ENCODE measurements at places on chromosomes 12 and 14.

DNA sequence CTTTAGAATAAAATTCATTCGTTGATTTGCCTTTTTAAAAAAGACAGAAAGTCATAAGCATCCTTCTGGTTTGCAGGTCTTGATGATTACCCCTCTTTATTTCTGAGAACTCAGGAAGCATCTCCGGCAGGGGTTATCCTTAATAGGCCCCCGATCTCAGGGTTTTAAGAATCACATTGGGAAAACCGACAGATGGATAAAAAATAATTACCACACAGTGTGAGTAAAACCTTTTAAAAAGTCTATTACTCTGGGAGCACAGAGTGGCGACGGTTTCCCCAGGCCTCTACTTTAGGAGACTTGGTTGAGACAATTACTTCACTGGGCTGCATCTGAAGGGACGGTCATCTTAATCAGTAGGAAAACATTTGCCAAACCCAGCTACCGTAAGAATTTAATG is 56.5 kb downstream of the KCNMB4 start:
- H3K4me3 ChIP-seq, result no peak overlapping the region
- H3K4me1 ChIP-seq, result no peaks in the 10 kb centered on the region
- no peak for DNase-seq
- H3K27me3 ChIP-seq, result no peaks in the 10 kb centered on the region
- H3K27ac ChIP-seq, result no peak overlapping the region
- no peaks in the 10 kb centered on the region for H3K36me3 ChIP-seq

DNA sequence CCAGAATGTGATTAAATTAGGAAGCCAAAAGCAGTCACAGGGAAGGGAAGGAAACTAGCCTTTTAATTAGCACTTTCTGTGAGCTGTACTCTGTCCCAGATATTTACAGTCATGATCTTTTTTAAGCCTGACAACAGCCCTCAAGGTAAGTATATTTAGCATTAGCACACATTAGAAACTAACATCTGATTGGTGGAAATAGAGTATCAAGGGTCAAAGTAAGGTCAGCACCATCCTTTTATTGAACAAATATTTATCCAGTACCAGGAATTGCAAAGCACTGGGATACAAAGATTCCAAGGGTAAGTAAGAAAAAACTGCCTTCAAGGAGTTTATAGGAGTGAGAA is 28.2 kb downstream of the RPGRIP1 start:
- H3K4me3 ChIP-seq, result peak overlapping the region; percentile 87
- H3K27me3 ChIP-seq, result no peaks in the 10 kb centered on the region
- H3K27ac ChIP-seq, result peak overlapping the region; percentile 93
- peaks cover 26% of the 10 kb centered on the region for H3K4me1 ChIP-seq
- H3K36me3 ChIP-seq, result no peaks in the 10 kb centered on the region

DNA sequence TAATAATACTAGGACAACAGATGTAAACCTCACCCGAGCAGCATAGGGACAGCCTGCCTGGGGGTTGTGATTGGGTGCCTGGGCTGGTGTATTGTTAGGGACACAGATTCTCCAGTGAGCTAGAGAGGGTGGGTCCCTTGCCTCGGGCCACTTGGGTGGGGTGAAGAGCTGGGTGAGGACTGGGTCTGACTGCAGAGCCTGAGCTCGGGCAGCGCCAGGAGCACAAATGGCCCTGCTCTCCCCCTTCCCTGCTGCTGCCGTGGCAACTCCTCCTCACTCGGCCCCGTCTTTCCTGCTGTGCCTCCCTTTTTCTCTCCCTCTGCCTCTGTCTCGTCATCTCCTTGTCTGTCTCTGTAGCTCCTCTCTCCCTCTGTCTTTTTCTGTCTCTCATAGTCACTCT is 115.4 kb downstream of the GLT1D1 start:
- no peak overlapping the region for H3K27ac ChIP-seq
- H3K27me3 ChIP-seq, result peaks cover 41% of the 10 kb centered on the region
- H3K4me1 ChIP-seq, result peaks cover 24% of the 10 kb centered on the region
- H3K36me3 ChIP-seq, result no peaks in the 10 kb centered on the region
- no peak overlapping the region for H3K4me3 ChIP-seq

- H3K4me3 ChIP-seq, result no peak overlapping the region
- H3K27ac ChIP-seq, result no peak overlapping the region
- no peaks in the 10 kb centered on the region for H3K4me1 ChIP-seq
- H3K27me3 ChIP-seq, result no peaks in the 10 kb centered on the region
These were observed 41.1 kb downstream of the AREL1 start for GRCh38 chr14:74671789-74672188.

- H3K4me1 ChIP-seq, result peaks cover 14% of the 10 kb centered on the region
- H3K4me3 ChIP-seq, result no peak overlapping the region
- peaks cover 68% of the 10 kb centered on the region for H3K36me3 ChIP-seq
- no peaks in the 10 kb centered on the region for H3K27me3 ChIP-seq
- no peak overlapping the region for H3K27ac ChIP-seq
These were observed 34.1 kb downstream of the IFT43 start for GRCh38 chr14:76019676-76020075.

GRCh38 chr14:61516118-61516743 is 179.1 kb upstream of the HIF1A start:
- H3K4me1 ChIP-seq, result peaks cover 22% of the 10 kb centered on the region
- no peaks in the 10 kb centered on the region for H3K27me3 ChIP-seq
- no peak overlapping the region for H3K27ac ChIP-seq
- DNase-seq, result no peak
- H3K4me3 ChIP-seq, result no peak overlapping the region

DNA sequence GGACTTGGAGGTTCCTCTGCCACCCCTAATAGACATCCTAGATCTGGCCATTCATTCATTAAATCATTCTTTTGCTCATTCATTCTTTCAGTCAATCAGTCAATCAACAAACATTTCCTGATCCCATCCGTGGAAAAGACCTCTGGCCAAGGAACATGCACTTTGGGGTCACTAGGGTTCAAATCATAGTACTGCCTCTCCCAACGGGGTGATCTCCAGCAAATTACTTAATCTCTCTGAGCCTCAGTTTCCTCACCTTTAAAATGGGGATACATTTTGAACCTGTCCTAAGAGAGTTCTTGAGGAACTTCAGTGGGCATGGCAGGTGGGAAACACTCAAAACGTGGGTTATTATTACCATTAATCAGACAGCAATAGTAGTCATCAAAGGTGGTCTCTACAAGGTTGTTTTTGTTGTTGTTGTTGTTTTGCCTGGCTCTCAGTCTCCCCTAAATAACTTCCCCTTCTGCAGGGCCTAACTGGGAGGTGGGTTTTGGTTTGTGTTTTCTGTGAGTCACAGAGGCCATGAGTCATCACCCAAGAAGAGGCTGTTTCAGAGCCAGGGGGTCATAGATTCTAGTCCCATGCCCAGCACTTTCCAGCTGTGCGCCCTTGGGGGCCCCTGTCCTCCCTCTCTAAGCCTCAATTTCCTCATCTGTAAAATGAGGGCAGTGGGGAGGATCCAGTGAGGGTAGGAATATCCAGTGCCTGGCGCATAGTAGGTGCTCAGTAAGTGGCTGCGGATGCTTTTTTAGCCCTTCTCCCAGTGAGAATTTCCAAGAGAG is 16.9 kb upstream of the FAM222A start:
- no peaks in the 10 kb centered on the region for H3K36me3 ChIP-seq
- no peak overlapping the region for H3K4me3 ChIP-seq
- H3K27me3 ChIP-seq, result peaks cover 17% of the 10 kb centered on the region
- DNase-seq, result no peak
- no peak overlapping the region for H3K27ac ChIP-seq
- H3K4me1 ChIP-seq, result no peaks in the 10 kb centered on the region

DNA sequence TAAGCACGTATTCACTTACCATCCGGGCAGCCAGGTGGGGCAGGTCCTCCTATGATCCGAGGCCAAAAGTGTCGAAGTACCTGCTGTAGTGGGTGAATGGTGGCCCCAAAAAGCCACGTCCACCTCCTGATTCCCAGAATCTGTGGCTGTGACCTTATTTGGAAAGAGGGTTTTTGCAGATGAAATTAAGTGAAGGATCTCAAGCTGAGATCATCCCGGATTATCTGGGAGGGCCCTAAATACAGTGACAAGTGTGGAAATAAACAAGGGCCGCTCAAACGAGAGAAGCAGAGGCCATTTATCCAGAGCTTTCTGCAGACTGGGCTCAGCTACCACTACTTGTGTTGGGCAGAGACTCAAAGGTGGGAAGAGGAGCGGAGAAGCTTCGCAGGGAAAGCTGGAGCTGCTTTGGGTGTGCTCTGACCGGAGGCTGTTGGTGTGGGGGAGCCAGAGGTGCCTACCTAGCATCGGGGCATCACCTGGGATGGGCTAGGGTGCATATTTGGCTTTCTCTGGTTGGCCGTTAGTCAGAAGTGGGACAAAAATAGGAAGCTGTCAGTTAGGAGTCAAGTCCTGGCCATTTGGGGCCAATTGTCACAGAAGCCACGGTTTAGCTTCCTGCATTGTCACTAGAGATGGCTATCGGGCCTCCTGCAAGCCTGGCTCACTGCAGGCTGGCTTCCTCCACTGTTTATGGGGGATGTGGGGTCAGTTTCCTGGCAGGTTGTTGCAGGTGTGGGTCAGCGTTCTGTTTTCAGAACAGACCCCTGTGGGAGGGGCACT is 27.8 kb upstream of the DLK1 start:
- H3K4me3 ChIP-seq, result no peak overlapping the region
- no peak for DNase-seq
- no peaks in the 10 kb centered on the region for H3K36me3 ChIP-seq
- H3K27ac ChIP-seq, result no peak overlapping the region

DNA sequence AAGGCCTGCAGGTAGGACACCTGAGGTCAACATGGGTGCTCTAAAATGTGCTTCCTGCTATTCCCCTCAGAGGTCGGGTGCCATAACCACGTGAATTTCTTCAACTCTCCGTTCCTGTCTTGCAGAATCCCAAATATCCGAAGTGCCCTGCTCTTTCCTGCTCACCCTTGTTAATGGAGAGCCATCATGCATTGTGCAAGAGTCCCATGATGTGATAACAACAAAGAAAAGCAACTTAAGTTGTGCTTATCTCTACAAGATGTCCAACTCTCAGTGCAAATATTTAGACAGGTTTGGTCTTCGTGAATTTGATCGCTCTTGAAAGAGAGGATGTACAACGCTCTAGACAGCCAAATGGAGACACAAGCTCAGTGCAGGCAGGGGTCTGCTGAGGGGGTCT is 210.6 kb upstream of the PLXNC1 start:
- H3K27ac ChIP-seq, result no peak overlapping the region
- H3K36me3 ChIP-seq, result no peaks in the 10 kb centered on the region
- H3K4me3 ChIP-seq, result no peak overlapping the region
- H3K4me1 ChIP-seq, result no peaks in the 10 kb centered on the region

DNA sequence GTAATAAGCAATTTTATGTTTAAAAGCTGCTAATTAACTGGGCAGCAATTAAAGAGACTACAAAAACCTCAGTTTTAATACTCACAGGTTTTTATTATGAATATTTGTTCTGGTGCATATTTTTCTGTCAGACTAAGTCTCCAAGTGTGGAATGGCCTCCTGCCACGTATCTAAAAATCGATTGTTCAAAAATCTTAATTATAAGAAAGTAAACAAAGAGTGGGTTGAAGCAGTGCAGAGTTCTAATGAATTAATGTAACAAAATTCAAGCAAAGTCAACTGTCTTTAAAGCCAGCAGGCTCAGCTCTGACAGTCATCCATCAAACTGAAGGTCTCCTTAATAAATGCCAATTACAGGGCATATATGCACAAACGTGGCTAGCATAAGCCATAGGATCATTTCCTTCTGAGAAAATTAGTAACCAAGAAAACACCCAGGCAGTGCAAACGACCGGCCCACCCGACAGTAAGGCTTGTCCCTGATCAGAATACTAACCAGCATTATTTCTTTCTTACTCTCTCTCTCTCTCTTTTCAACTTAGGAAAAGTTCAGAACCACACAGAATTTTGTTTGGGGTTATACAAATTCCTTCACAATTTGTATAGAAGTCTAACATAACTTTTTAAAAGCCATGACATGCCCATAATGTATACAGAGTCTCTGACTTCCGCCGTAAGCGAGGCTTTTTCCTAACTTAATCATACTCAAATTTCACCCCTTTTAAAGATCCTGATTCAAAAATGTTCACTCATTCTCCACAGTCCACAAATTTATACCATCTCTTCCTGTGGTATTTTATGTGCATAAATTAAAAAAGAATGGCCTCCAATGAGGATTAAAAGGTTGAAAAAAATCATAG is 83.8 kb downstream of the SLC25A21 start:
- no peak for DNase-seq
- H3K27ac ChIP-seq, result no peak overlapping the region
- no peaks in the 10 kb centered on the region for H3K27me3 ChIP-seq
- no peaks in the 10 kb centered on the region for H3K36me3 ChIP-seq

DNA sequence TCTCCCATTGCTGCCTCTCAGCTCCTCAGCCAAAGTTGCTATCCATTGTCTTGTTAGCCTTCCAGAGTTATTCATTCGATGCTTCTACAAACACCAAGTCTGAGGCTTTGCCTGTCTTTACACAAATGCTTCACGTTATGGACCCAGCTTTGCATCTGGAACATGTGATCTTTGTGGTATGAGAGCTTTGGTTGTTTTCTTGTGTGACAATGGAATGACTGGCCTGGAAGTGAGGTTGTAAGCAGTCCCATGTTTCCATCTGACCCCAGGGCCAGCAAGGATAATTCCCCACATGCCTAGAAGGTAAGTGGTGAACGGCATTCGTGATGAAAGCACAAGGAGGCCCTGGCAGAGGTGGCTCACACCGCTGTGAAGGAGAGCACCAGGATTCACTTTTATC is 866.7 kb upstream of the TMEM132C start:
- no peak overlapping the region for H3K27ac ChIP-seq
- H3K4me1 ChIP-seq, result no peaks in the 10 kb centered on the region
- H3K36me3 ChIP-seq, result no peaks in the 10 kb centered on the region
- no peak overlapping the region for H3K4me3 ChIP-seq
- H3K27me3 ChIP-seq, result no peaks in the 10 kb centered on the region
- no peak for DNase-seq

DNA sequence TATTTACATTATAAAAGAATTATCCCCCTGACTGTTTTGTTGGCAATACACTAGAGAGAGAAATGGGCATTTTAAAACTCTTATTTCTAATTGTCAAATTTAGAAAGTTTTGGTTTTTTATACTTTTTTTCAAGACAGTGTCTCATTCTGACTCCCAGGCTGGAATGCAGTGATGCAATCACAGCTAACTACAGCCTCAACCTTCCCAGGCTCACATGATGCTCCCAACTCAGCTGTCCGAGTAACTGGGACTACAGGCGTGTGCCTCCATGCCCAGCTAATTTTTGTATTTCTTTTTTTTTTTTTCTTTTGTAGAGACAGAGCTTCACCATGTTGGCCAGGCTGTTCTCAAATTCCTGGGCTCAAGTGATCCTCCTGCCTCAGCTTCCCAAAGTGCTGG is 8.3 kb upstream of the OR11H6 start:
- no peak overlapping the region for H3K4me3 ChIP-seq
- DNase-seq, result no peak
- peaks cover 7% of the 10 kb centered on the region for H3K27me3 ChIP-seq
- H3K27ac ChIP-seq, result no peak overlapping the region
- no peaks in the 10 kb centered on the region for H3K4me1 ChIP-seq
- H3K36me3 ChIP-seq, result no peaks in the 10 kb centered on the region

DNA sequence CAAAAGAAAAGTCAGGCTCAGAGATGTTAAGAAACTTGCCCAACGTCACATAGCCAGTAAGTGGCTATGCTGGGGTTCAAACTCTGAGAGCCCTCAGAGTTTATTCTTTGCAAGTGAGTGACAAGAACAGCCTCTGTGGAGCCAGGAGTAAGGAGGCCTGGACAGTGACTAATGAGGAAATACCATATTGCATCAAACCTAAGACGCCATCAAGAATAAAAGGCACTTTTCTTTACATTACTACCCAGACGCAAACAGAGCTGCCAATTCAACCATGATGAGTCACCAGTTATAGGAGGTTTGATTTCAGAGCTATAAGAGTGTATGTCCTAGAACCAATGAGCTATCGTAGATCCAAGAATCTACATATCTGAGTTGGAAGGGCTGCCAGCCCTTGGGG is 9.4 kb downstream of the TNFRSF1A start:
- peaks cover 15% of the 10 kb centered on the region for H3K4me1 ChIP-seq
- no peak for DNase-seq
- no peak overlapping the region for H3K27ac ChIP-seq
- H3K27me3 ChIP-seq, result peaks cover 52% of the 10 kb centered on the region
- no peak overlapping the region for H3K4me3 ChIP-seq

All from activated B cell treated with CpG ODN at 0.5 μM for 24 hours (primary cell).